ENCODE measurements at places on chromosomes 7 and 10.
A peak's percentile ranks its signal among the peaks of the same experiment; 100 is the strongest.

DNA sequence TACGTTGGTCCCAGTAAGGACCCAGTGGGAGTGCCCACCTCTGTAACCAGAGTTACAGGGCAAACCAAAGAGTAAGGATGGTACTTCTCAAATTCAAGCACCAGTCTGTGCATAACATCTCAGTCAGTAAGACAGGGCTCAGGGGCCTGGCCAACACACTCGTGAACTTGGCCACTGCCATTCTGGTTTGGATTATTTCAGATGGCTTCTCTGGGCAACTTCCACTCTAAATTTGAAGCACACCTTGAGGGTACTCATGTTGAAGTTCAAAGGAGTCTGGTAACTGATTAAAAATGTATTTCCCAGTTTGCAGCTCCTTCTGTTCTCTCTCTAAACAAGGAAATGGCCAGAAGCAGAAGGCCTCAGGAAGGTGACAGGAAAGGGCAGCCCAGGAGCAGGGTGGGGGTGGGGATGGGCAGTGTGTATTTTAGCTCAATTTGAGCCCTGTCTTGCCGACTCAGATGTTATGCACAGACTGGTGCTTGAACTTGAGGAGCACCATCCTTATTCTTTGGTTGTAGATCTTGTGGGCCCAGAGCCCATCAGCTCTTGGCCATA lies 107.3 kb upstream of the GLI3 start:
- DNase-seq: no peak

- DNase-seq: peak; percentile 22
Measured at GRCh38 chr10:131979821-131980270, 1.9 kb downstream of the BNIP3 start.

DNA sequence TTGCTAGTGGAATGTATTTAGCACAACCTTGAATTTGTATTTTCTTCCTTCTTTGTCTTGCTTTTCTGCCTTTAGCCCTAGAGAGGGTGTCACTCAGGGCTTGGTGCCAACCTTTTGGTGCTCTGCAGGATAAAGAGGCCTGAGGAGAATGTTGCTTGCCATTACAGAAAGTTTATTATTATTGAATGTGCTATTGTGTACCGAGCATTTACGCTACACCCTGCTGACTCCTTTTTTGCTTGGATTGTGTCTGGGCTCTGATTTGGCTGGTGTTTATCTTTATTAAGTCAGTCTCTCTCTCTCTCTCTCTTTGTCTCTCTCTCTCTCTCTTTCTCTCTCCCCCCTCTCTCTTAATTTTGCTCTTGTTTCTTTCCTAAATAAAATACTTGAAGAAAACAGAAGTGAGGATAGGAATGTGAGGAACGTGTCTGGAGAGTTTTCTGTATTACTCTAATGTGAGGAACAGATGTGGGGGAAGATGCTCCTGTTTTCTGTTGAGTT lies 284.4 kb upstream of the PHYHIPL start:
- no peak for DNase-seq

DNA sequence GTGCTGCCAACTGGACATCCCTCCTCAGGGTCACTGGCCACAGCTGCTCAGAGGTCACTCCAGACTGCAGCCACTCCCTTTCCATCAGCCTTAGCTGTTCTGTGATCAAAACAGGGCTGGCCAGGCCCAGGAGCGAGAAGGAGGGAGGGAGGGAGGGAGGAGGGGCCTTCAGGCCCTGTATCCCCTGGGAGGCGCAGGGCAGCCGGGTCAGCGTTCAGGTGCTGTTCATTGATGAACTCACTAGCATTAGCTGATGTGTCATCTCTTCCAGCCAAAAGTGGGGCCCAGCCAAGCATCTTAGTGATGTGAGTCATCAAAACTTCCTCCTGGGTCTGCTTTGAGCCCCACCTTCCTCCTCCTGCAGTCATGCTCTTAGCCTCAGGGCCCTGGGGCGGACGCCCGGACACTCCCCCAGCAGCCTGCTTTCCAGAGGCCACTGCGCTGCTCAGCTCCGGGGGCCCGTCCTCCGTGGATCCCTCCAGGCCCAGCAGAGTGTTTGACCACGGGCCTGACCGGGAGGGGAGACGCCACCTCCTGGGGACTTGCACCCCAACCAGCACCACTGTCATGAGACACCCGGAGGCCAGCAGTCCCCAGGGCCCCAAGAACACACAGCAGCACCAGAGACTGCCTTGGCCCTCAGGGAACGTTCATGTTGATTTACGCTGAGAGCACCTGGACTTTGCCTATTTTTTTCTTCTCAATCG lies 149.2 kb downstream of the PRKAG2 start:
- peak; percentile 89 for DNase-seq

GRCh38 chr10:127715782-127716378 lies 21.1 kb upstream of the FOXI2 start:
- DNase-seq: peak; percentile 37

- no peak for DNase-seq
Measured at GRCh38 chr7:47588704-47589225, 6.9 kb upstream of the TNS3 start.

GRCh38 chr10:75049316-75050148 lies 61.9 kb upstream of the SAMD8 start:
- DNase-seq: no peak

GRCh38 chr10:115711306-115711705 lies 561.7 kb downstream of the GFRA1 start:
- no peak for DNase-seq

GRCh38 chr7:92782236-92782635 lies 54.1 kb downstream of the CDK6 start:
- DNase-seq: peak; percentile 32

DNA sequence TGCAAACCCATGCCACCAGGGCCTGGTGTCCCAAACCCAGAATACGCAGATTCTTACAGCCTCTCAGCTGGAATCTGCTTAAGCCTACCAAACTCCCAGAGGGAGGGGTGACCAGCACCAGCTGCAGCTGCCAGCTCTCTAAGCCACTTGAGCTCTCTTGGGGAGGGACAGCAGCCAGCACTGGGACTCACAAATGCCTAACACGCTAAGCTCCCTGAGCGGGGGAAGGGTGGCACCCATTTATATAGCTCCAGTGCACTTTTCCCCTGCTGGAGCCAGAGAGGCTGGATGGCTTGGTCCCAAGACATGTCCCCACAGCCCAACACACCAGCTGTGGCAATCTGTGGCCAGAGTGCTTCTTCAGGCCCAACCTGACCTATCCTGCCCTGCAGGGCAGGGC lies 326.8 kb upstream of the NRG3 start:
- DNase-seq: no peak

GRCh38 chr7:129949292-129950133 lies 3.2 kb downstream of the UBE2H start:
- peak; percentile 68 for DNase-seq

DNA sequence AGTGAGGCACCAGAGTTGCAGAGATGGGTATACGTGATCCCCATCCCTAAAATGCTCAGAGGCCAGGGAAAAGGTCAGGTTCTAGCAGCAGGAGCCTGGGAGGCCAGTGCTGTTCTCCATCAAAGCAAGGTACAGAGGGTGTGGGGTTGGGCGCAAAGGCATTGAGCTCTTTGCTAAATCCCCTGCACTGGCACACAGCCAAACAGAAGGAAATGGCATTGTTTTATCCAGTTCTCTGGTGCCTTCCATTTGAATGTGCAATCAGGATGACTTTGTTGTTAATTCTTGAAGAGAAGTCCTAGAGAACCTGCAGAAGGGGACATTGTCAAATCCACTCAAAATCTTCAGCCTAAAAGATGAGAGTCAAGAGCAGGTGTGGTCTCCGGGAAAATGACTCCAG lies 111.3 kb upstream of the CHST15 start:
- DNase-seq: no peak
